ENCODE measurements at places on chromosomes 5 and 9. TPM values are rescaled to one million over a fixed set of nuclear protein-coding genes. Genes with fewer than 3 reads are reported as not detected.

GRCh38 chr9:70805949-70806348, 315.5 kb downstream of the TRPM3 start:
- no peak for DNase-seq

GRCh38 chr9:136194540-136194939, 10.4 kb downstream of the LHX3 start:
- DNase-seq, result no peak

DNA sequence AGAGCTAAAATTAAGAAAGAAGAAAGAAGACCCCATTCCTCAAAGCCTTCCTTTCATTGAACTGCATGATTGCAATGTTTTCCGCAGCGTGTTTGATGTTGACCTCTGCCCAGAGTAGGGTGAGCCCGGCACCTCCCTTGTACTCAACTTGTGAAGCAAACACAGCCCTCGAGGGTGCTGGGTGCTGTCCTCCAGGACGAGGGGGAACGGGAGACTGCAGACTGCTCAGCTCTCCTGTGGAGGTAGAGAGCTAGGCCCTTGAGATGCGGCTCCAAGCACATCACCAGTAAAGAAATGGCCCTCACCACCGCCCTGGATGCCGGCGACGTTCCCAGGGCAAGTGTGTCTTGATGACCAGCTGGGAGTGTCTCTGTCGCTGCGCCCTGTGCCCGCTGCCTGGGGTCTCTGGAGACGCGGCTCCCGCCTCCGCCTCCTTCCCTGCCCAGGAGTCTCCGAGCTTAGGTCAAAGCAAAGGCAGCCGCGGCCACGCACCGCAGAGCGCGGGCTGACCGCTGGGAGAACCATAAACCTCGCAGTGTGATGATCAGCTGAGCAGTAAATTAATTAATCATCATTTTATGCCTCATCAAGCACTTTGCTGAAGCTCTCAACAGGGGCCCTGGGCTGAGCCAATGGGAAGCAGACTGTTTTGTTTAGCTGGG, 108.7 kb downstream of the IRX2 start:
- DNase-seq, result no peak

DNA sequence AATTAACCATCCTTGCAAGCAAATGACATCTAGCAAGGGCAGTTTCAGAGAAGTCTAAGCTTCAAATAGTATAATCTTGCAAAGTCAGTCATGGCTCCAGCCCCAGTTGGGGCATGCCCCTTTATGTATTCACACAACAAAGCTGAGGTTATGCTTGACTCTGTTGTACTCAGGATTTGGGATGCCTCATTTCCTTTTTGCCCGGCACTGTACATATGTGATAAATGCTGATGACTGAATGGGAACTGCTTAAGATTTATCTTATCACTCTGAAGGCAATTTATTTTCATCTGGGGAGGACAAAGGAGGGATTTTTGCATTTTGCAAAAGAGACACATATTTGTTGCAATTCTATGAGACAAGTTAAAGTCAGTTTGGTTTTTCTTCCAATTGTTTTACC, 219.2 kb downstream of the TRPM3 start:
- no peak for DNase-seq

DNA sequence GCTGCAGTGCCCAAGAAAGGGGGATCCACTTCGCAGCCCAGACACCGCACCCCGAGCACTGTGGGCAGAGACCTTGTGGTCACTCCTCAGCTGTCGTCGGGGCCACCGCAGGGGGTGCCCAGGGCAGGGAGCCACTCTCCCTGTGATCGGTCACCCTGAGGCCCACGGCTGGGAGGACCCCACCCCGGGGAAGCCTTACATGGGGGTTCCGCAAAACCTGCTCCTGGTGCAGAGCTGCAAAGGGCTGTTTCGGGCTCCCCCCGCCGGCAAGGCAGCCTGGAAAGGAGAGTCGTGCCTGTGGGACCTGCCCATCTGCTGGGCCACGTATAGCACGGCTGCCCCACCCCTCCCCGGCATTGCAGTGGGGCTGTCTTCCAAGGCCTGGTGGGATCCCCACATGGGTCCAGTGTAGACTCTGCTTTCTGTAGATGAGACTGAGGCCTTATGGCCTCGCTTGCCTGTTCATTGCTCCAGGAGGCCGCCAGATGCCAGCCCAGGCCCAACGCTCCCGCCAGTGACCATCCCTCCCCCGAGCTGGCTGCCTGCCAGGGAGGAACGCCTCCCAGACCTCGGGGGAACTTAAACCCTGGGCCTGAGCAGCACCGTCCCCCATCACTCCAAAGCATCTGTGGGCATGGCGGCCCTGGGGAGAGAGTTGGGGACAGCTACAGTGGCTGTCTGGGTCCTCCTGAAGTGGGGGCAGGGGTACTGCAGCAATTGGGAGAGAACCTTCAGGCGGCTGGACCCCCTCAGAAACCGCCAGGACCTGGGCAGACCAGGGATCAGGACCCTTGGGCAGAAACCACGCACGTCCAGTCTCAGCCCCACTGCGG, 1.6 kb upstream of the DNLZ start:
- no peak for DNase-seq

- DNase-seq, result no peak
Observed at GRCh38 chr9:137199411-137200121, 975 bp downstream of the TPRN start.

- DNase-seq, result no peak
Observed at GRCh38 chr9:133533857-133534256, 647 bp upstream of the ADAMTSL2 start.

DNA sequence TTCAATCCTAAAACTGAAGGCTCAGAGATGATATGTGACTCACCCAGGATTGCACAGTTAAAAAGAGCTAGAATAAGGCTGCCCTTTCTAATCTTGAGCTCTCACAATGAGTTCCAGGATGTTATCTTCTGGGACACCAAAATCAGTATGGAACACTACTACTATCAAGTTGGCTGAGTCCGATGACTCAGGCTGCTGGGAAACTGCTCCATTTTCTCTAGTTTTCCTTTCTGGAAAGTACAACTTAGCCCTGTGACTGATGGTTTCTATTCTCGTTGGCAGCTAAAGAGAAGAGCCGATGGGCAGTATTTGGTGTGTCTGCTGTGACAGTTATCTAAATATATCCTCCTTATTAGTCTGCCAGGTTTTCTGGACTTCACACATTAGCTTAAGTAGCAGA, 37.9 kb upstream of the DPYSL3 start:
- DNase-seq, result no peak

Gene PCDHA5
- total RNA-seq, result not detected

Gene RABEPK
- 24.2 TPM for total RNA-seq

Gene TGFBI
- 443 TPM for total RNA-seq

Gene CER1
- not detected for total RNA-seq

Gene ARRDC3
- total RNA-seq, result 35.2 TPM

Gene PRRT1B
- not detected for total RNA-seq

Gene NDUFA8
- total RNA-seq, result 37.3 TPM

Gene ADAMTS12
- 4.1 TPM for total RNA-seq

Measured in kidney epithelial cell (primary cell).